Lower lobe of right lung (tissue), 2 donors: ENCODE measurements at places on chromosomes 7 and 10. TPM values are rescaled to one million over a fixed set of nuclear protein-coding genes. Genes with fewer than 3 reads are reported as not detected.

TMEM229A gene
- total RNA-seq: not detected

DNA sequence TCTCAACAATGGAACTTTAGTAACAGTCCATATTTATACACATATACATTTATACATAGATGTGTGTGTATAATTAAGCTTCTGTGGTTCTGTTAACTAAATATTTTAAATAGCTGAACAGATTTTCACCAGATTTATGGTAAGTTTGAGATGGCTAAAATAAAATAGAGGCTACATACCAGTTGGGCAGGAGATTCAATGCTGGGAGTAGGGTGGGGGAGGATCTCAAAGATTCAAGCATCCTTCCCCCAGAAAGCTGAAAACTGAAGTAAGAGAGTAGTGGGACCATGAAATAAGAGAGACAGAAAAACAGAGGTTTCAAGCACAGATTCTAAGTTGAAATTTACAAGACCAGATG lies 14.0 kb downstream of the LRRC17 start:
- H3K36me3 ChIP-seq: no peaks in the 10 kb centered on the region
- DNase-seq: no peak
- H3K27ac ChIP-seq: no peak overlapping the region
- no peaks in the 10 kb centered on the region for H3K27me3 ChIP-seq
- no peak overlapping the region for H3K4me3 ChIP-seq

GRCh38 chr10:79090134-79090803 lies 21.5 kb downstream of the ZMIZ1 start:
- H3K36me3 ChIP-seq: no peaks in the 10 kb centered on the region
- H3K27ac ChIP-seq: peak overlapping the region; percentile 46
- DNase-seq: no peak

TYW1B gene
- 6.8 TPM for total RNA-seq

SLC16A9 gene
- 0.83 TPM for total RNA-seq

DNA sequence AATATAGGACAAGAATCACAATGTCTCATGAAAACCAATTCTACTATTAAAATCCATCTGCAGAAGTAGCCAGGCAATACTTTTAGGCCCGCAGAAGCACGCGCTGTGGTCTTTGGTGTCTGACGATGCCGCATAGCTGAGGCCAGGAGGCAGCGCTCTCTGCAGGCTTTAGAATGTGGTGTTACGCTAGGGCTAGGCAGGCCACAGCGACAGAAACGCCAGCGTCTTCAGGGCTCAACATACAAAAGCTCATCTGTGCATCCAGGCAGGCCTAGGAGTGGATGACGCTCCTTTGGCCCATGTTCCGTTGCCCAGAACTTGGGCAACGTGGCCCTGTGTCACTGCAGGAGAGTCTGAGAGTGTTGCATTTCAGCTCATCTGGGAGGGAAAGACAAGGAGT lies 601.1 kb upstream of the FOXK1 start:
- no peak overlapping the region for H3K4me3 ChIP-seq
- no peak for DNase-seq
- H3K27me3 ChIP-seq: no peaks in the 10 kb centered on the region

DNA sequence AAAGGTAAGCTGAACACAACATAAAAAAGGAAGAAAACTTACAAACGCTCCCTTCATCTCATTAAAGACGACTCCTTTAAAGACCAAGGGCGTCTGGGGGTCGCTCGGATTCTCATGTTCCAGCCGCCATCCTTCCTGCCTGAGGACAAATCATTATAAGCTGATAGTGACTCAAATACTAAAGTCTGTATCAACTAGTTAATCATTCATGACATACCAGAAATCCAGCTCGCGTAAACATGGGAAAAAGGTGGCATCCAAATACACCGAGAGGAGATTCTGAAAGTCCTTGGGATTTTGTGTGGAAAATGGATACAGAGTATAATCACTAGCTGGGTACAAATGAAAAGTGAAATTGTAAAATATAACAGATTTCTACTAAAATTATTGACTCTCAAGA lies 7.4 kb downstream of the PITRM1 start:
- no peaks in the 10 kb centered on the region for H3K27me3 ChIP-seq
- H3K4me3 ChIP-seq: no peak overlapping the region
- H3K4me1 ChIP-seq: no peaks in the 10 kb centered on the region
- no peak overlapping the region for H3K27ac ChIP-seq

GRCh38 chr10:95820363-95820762 lies 64.4 kb downstream of the ENTPD1 start:
- DNase-seq: no peak
- H3K4me3 ChIP-seq: no peak overlapping the region
- peaks cover 17% of the 10 kb centered on the region for H3K4me1 ChIP-seq
- H3K36me3 ChIP-seq: no peaks in the 10 kb centered on the region
- H3K27ac ChIP-seq: no peak overlapping the region
